OCI-LY7 (cell line): ENCODE measurements at places on chromosomes 5 and 9. TPM values are rescaled to one million over a fixed set of nuclear protein-coding genes. Genes with fewer than 3 reads are reported as not detected.

PHF2 gene
- total RNA-seq: 23.7 and 24.6 TPM in 2 replicates

SLC36A3 gene
- total RNA-seq: not detected in 2 replicates

FBXO38 gene
- total RNA-seq: 49.5 and 56.8 TPM in 2 replicates

C5 gene
- 7.9 and 10.2 TPM in 2 replicates for total RNA-seq

SNCB gene
- total RNA-seq: 3.5 TPM in 2 replicates

SLC9A3 gene
- 2.0 and 2.7 TPM in 2 replicates for total RNA-seq

FOXD4L5 gene
- 0.93 and 1.5 TPM in 2 replicates for total RNA-seq

IFNA21 gene
- total RNA-seq: not detected in 2 replicates

ZNF454 gene
- total RNA-seq: not detected in 2 replicates

APBA1 gene
- not detected in 2 replicates for total RNA-seq

RECK gene
- total RNA-seq: 6.5 and 8.1 TPM in 2 replicates

TMEFF1 gene
- total RNA-seq: 3.6 and 3.7 TPM in 2 replicates

PCDHB14 gene
- not detected in 2 replicates for total RNA-seq

ACTL7B gene
- not detected in 2 replicates for total RNA-seq

CER1 gene
- total RNA-seq: not detected in 2 replicates

ENTPD2 gene
- not detected in 2 replicates for total RNA-seq

TRIM36 gene
- total RNA-seq: not detected in 2 replicates

MTREX gene
- total RNA-seq: 118 and 125 TPM in 2 replicates

NUP155 gene
- total RNA-seq: 68.1 and 77.8 TPM in 2 replicates

NSD1 gene
- 132 and 142 TPM in 2 replicates for total RNA-seq
